ENCODE measurements at places on chromosomes 3 and 15. TPM values are rescaled to one million over a fixed set of nuclear protein-coding genes. Genes with fewer than 3 reads are reported as not detected.

The METTL6 gene
- total RNA-seq = 14.5 TPM

The TMEM158 gene
- 6.9 TPM for total RNA-seq

The SGO1 gene
- total RNA-seq = 2.0 TPM

The GTF2E1 gene
- 5.9 TPM for total RNA-seq

The TRPM1 gene
- total RNA-seq = not detected

The POPDC2 gene
- 0.78 TPM for total RNA-seq

The LEKR1 gene
- 1.3 TPM for total RNA-seq

The BFSP2 gene
- total RNA-seq = not detected

GRCh38 chr3:56192001-56192400, 276.3 kb downstream of the ERC2 start:
- no peak for DNase-seq

- DNase-seq = no peak
Observed at GRCh38 chr3:28036599-28037575, 204.5 kb upstream of the CMC1 start.

- DNase-seq = no peak
Observed at GRCh38 chr3:10703875-10704274, 112.2 kb upstream of the SLC6A11 start.

DNA sequence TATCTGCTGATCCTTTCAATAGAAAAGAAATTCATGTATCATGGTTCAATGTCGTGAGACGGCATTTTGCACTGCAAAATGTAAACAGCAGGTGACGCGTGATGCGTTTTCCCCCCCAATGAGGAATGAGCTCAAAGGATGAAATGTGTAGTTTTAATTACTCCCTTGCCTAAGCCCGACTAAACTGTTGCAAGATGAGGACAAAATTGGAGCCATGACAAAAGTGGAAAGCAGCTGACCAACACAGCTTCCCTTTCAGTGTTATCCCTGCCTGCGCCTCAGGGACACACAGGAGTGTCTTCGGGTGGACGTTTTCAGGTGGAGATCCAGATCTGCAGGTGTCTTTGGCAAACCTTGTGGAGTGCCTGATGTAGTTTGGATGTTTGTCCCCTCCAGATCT, 92.0 kb downstream of the GABRG3 start:
- DNase-seq = no peak

DNA sequence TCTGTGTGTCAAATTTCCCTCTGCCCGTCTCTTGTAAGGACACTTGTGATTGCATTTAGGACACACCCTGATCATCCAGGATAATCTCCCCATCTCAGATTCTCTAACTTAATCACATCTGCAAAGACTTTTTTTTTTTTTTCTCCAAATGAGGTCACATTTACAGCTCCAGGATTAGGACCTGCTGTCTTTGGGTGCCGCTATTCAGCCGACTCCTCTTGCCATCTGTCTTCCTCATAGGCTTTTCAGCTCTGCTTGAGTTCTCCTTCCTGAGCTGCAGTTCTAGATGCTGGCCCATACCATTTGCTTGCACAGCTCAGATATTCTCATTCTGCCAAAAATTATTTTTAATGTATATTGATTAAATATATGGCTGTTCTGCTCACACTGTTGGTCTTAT, 94.3 kb upstream of the TLE3 start:
- no peak for DNase-seq

DNA sequence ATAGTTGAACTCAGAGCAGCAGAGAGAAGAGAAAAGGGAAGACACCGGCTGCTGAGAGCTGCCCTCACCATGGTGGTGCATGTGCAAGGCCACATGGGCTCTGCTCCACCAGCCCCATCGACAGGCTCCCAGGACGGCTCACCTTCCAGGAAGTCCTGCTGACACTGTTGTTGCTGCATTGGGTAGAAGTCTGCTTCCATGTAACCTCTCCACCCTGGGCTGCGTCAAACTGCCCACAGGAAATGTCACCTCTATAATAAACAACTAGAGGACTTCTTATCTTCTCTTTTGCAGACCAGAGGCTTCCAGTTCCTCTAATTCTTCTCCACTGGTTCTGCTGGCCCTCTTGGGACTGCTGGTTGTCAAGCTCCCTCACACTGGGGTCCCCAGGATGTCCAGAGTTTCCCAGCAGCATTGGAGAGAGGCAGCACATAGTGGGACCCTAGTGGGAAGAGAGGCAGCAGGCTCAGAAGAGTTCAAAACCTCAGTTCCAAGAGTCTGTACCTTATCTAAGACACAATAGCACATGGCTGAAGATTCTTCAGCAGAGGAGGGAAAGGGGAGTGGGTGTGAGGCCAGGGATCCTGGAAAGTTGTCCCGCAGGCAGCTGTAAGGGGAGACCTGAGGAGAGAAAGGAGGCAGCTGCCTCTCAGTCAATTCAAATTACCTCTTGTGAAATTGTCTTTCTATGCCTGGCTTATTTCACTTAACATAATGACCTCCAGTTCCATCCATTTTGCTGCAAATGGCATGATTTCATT, 5.8 kb upstream of the CCR3 start:
- no peak for DNase-seq

- no peak for DNase-seq
Observed at GRCh38 chr15:85458764-85459163, 78.4 kb downstream of the AKAP13 start.

- DNase-seq = no peak
Observed at GRCh38 chr3:196662711-196663571, 23.4 kb downstream of the NRROS start.

DNA sequence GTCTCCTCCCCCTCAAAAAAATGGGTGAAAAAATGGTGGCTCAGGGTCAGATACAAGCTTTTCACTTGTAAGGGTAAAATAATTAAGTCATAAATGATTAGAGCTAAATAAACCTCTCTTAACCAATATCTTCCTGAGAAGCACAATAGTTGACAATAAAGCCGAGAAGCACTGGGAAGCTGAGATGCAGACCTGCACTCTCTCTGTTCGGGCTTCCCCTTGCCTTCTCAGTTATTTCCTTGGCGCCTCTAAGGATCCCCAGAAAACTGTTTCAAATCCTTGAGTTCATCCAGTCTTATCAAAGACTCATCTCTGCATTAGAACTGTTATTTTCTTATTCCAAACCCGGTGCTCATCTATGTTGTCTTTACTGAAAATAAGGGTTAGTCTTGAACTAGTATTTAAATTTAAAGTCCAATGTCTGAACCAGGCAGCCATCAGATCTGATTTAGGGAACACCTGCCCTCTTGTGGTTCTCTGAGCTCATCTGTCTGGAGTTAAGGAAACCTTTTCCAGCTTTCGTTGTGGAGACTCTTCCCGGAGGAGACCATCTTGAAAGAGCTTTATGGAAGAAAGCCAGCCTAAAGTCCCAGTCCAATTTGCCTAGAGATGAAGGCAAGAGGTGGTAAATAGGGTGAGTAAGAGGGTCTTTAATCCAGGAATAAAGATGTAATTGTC, 256.4 kb upstream of the MCTP2 start:
- peak; percentile 47 for DNase-seq

DNA sequence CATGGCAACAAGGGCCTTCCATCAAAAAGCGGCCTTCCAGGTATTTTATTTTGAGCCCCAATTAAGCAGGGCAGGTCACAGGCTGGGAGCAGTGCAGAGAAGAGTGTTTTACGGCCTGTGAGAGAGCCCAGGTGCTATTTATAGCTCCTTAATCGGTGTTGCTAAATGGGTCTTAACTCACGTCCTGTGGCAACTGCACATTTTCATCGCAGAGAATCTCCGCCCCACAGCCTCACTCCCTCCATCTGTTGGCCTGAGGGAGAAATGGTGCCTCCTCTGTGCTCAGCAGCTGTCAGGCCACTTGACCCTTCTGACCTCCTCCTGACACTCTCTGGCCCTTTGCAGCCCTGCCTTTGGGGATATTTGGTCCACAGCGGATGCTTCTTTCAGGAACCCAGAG, 58.6 kb downstream of the SPSB4 start:
- DNase-seq = no peak

- no peak for DNase-seq
Observed at GRCh38 chr3:167520266-167521005, 46.6 kb upstream of the SERPINI2 start.

DNA sequence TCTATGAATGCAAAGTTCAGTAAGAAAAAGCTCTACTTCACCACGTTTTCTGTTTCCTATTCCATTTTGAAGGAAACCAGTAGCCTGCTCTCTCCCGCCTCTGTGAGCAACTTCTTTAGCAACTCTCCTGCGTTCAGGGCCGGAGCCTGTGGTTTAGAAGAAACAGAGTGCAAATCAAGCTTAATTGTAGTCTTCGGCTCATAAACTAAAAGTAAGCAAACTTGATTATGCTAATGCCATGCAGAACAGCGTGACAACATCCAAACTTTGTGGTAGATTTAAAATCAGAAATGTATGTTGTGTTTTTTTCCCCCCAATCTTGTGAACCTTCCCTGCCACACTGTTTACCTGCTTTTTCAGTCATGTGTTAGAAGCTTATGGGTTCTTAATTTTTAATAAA, 87.4 kb downstream of the SEMA6D start:
- no peak for DNase-seq

DNA sequence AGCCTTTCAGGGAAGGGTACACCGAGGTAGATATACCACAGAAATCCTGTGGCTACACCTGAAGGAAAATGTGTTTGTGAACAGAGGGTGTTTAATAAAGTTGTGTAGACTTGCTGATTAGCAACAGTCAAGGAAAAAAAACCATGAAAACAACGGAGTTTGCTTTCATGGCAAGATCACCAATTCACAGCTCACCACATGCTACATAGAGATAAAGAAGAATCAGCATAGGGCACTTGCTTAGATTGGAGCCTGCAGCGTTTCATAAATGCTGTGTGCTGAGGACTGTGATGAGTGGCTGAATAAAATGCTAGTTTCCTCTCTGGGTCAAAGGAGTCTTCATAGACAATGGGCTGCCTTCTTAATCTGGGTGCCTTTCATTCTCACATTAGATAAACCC, 257.6 kb downstream of the SLC9A9 start:
- DNase-seq = no peak

Data from body of pancreas (tissue), 4 donors.